ENCODE measurements at places on chromosomes 6 and 20.

DNA sequence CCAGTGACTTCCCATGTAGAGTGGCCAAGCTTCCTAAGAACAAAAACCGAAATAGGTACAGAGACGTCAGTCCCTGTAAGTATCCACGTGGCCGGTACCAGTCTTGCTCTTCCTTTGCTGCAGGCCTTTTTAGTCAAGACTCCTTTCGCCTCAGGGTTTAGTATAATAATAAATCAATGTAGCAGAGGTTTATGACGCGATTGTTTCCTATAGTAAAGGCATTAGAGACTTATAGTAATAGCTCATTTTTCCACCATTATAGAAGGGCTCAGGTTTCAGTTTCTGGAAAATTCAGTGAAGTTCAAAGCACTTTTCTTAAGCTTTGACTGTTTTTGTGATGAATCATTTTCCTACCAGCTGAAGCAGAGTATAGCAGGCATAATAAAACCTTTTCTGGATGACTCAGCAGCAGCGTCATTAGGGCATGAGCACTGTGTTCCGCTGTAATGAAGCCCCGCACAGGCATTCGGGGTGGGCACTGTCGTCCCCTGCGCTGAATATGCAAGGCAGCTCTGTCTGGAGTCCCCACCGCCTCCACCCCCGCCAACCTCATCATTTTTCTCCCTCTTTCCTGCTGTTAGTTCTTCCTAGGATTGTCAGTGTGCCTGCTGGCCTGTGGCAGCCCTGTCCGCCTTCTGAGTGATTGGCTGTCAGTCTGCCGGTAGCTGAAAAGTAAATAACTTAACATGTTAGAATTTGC lies 51.3 kb downstream of the PTPN1 start:
- H3K27me3 ChIP-seq: no peaks in the 10 kb centered on the region
- H3K36me3 ChIP-seq: no peaks in the 10 kb centered on the region
- H3K4me3 ChIP-seq: no peak overlapping the region
- H3K27ac ChIP-seq: no peak overlapping the region
- no peak for DNase-seq
- H3K4me1 ChIP-seq: no peaks in the 10 kb centered on the region

DNA sequence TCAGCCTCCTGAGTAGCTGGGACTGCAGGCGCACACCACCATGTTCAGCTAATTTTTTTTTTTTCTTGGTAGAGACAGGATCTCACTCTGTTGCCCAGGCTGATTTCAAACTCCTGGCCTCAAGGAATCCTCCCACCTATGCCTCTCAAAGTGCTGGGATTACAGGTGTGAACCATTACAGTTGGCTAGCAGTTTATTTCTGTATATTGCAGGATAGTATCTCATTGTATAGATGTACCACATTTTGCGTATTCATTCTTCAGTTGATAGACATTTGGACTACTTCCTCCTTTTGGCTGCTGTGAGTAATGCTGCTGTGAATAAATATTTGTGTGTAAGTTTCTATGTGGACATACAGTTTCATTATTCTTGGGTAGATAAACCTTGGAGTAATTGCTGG lies 32.9 kb downstream of the ASXL1 start:
- H3K4me1 ChIP-seq: no peaks in the 10 kb centered on the region
- H3K27me3 ChIP-seq: no peaks in the 10 kb centered on the region
- no peaks in the 10 kb centered on the region for H3K36me3 ChIP-seq
- H3K27ac ChIP-seq: no peak overlapping the region

DNA sequence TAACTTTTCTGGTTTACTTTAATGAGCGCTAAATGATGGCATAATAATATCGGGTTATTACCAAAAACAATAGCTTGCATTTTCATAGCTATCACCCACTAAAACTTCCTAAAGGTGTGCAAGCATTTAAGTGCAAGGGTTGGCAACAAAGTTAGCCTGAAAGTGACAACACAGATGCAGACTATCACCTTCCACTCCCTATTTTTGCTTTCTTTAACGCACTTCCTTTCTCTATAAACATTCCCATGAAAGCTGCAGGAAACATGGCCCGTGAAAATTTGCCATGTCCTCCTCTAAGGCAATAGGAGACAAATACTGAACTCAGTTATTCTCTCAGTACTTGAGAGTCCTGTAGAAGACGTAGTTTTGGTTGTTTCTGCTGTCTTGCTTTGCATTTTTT lies 2.7 kb downstream of the MYCT1 start:
- H3K27ac ChIP-seq: no peak overlapping the region
- no peaks in the 10 kb centered on the region for H3K4me1 ChIP-seq
- H3K36me3 ChIP-seq: no peaks in the 10 kb centered on the region

DNA sequence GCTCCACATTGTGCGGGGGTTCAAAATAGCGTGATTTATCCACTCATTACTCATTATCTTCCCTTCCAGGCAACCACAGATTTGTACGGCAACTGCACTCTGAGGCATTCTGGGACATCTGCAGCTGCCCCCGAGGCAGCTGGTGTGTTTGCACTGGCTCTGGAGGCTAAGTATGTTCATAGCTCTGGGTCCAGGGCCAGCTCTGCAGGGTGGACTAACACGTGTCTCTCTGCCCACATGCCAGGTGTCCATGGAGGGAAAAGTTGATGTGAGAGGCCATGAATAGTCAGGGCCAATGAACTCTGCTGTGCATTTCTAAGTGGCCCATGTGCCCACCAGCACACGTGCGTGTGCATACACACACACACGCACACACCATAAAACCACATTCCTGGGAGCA lies 74.9 kb downstream of the BFSP1 start:
- DNase-seq: no peak
- no peaks in the 10 kb centered on the region for H3K36me3 ChIP-seq
- H3K4me3 ChIP-seq: no peak overlapping the region

DNA sequence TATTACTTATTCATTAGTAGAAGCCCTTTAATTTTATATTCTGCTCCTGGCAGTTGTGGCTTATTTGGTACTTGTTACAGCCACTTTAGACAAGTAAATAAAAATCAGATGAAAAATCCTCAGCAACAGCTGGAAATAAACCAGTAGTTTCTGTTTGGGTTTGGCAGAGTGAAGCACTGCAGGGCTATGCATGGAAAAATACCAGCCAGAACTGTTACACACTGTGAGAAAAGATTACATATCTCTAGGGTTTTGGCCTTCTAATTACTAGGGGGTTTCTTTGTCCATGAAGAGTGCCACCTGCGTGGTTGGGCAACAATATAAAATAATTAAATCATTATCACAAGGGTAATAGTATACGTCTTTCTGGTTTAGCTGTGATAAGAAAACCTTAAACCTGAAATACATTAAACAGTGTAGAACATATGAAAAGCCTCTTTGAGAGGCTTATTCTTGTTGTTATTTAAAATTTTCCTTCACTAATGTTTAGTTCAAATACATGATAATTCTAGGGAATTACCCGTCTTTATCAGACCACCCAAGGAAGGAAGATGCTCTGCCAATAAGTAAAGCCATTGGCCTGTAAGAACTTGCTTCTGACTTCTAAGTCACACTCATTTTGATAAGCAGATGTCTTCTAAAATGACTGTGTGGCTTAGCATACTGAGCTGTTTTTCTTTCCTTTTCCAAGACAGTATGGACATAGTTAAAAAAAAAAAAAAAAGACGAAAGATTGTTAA lies 320.0 kb upstream of the FLRT3 start:
- no peak overlapping the region for H3K27ac ChIP-seq
- H3K27me3 ChIP-seq: no peaks in the 10 kb centered on the region
- no peak for DNase-seq
- H3K4me1 ChIP-seq: no peaks in the 10 kb centered on the region

- H3K27ac ChIP-seq: no peak overlapping the region
- H3K4me3 ChIP-seq: no peak overlapping the region
- H3K36me3 ChIP-seq: no peaks in the 10 kb centered on the region
- no peaks in the 10 kb centered on the region for H3K27me3 ChIP-seq
- no peaks in the 10 kb centered on the region for H3K4me1 ChIP-seq
These were observed 260.9 kb downstream of the SLC24A3 start for GRCh38 chr20:19473216-19473921.

- H3K4me1 ChIP-seq: no peaks in the 10 kb centered on the region
- H3K27me3 ChIP-seq: no peaks in the 10 kb centered on the region
- H3K27ac ChIP-seq: no peak overlapping the region
- H3K36me3 ChIP-seq: no peaks in the 10 kb centered on the region
- H3K4me3 ChIP-seq: no peak overlapping the region
- no peak for DNase-seq
These were observed 111.9 kb downstream of the HIVEP2 start for GRCh38 chr6:142833054-142833453.

GRCh38 chr6:112114577-112115223 lies 27.3 kb downstream of the FAM229B start:
- no peak overlapping the region for H3K27ac ChIP-seq
- H3K4me3 ChIP-seq: no peak overlapping the region
- no peaks in the 10 kb centered on the region for H3K36me3 ChIP-seq
- H3K4me1 ChIP-seq: peaks cover 5% of the 10 kb centered on the region
- H3K27me3 ChIP-seq: no peaks in the 10 kb centered on the region

DNA sequence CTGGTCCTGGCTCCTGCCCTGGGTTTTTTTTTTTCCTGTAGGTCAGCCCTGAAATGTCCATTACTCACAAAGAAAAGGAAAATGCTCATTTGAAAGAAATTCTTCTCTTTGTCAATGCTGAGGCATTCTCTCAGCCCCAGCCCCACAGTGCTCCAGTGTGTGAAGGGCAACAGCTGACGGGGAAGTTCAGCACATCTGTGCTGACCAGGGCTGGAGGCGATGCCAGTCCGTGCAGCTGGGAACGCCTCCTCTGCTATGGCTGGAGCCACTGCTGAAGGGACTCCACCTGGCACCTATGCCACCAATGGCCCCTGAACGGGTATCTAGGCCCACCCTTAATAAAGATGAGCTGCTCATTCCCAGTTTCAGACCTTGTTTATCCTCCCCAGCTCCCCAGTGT lies 71.9 kb upstream of the SLCO4A1 start:
- no peak overlapping the region for H3K27ac ChIP-seq
- H3K27me3 ChIP-seq: peaks cover 93% of the 10 kb centered on the region
- no peak overlapping the region for H3K4me3 ChIP-seq
- no peak for DNase-seq

DNA sequence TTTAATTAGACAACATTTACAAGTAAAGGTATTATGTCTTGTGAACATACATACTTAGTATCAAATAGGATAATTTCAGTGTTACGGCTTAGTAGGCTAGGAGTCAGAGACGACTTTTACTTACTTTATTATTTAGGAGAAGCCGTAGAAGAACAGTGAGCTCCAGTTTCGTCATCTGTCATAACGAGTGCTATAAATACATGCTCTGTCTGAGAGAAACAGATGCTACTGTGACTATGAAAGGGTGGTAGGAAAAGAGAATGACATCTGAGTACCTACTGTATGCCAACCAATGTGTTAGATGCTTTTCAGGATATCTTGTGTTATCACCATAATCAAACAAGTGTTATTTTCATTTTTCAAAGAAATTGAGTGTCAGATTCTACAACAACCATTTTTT lies 119.0 kb downstream of the EYA4 start:
- no peak overlapping the region for H3K27ac ChIP-seq
- H3K4me3 ChIP-seq: no peak overlapping the region
- no peaks in the 10 kb centered on the region for H3K36me3 ChIP-seq
- DNase-seq: no peak
- H3K27me3 ChIP-seq: no peaks in the 10 kb centered on the region

DNA sequence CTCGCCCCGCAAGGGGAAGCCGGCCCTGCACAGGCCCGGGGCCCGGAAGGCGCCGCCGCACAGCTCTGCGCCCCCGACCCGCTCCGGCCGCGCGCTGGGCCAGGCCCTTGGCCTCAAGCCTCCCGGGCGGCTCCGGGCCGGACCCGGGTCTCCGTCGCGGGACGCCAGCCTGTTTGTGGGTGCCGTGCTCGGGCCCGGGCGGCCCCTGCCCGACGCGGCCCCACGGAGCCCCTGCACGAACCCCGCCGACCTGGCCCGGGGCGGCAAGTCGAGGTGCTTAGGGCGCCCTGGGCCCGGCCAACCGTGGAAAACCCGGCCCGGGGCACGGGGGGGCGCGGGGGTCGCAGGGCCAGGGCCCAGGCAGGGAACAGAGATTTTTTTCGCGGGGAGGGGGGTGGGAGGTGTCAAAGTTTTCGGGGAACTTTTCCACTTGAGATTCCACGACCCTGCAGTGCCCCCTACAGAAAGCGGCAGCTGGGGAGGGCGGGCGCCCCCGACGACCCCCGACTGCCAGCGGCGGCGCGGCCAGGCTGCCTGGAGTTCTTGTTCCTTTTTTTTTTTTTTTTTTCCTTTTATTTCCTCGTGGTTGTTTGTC lies 805 bp upstream of the STX16 start:
- H3K4me1 ChIP-seq: peaks cover 9% of the 10 kb centered on the region
- H3K36me3 ChIP-seq: no peaks in the 10 kb centered on the region
- DNase-seq: no peak
- H3K27me3 ChIP-seq: peaks cover 38% of the 10 kb centered on the region
- no peak overlapping the region for H3K27ac ChIP-seq
- H3K4me3 ChIP-seq: peak overlapping the region; percentile 100

DNA sequence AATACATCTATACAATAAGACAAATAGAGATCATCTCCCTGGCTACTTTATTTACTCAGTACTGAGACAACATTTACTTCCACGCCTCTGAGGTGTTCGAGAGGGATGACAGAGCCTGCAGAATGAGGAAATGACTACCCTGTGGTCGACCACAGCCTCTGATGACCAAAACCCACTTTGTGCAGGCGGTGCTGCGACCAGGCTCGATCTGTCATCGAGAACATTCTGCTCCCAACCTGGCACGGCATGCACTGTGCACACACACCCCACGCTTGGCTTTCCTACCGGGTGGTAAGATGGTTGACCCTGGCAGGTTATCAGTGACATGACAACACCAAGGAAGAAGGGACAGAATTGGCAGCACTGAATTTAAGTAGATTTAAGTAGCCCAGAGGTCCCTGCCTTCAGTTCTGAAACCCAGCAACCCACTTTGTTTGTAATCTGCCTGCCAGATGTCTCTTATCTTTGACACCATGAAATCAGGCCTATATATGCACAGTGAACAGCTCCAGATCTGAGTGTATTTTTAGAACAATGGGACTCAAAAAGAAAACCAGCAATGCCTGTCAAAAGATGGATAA lies 42.6 kb downstream of the TTI1 start:
- no peaks in the 10 kb centered on the region for H3K36me3 ChIP-seq
- peak; percentile 71 for DNase-seq
- H3K4me3 ChIP-seq: no peak overlapping the region
- H3K4me1 ChIP-seq: peaks cover 36% of the 10 kb centered on the region
- no peaks in the 10 kb centered on the region for H3K27me3 ChIP-seq
- H3K27ac ChIP-seq: peak overlapping the region; percentile 87
